ENCODE measurements at places on chromosomes 16 and 17.

- DNase-seq = no peak
These were observed 9.1 kb downstream of the MCRIP1 start for GRCh38 chr17:81823820-81824550.

DNA sequence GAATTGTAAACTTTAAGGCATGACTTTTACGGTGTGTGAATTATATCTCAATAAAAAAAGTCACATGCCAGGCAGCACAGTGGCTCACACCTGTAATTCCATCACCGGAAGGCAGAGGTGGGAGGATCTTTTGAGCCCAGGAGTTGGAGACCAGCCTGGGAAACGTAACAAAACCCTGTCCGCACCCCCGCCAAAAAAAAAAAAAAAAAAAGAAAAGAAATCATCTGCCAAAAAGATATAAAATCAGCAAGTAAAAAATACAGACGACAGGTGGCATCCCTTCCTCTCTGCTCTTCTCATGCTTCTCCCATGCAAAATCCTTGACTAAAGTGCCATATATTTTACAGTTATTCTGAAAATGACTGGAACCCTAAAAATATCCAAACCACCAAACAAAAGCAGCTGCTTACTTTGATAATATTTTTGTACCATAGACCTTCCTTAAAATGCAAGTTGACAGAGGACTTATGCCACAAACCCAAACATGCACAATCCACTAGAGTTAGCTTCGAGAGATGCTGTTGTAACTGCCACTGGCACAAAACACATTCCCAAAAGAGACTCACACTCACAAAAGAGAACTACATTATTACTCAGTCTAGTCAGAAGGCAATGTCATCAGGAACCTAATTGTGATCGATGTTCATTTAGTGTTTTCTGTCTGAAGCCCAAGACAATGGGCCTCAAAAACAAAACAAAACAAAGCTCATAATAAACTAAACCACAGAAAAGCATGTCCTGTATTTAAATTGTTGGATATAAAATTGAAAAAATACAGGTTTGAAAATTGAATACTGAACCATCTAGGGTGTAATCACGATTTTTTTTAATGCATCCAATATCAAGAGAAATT, 2.4 kb downstream of the CRLF3 start:
- DNase-seq = no peak

- DNase-seq = no peak
These were observed 5.4 kb downstream of the RHBDF2 start for GRCh38 chr17:76495663-76496400.

- DNase-seq = no peak
These were observed 1.0 kb upstream of the TMEM235 start for GRCh38 chr17:78230252-78230962.

DNA sequence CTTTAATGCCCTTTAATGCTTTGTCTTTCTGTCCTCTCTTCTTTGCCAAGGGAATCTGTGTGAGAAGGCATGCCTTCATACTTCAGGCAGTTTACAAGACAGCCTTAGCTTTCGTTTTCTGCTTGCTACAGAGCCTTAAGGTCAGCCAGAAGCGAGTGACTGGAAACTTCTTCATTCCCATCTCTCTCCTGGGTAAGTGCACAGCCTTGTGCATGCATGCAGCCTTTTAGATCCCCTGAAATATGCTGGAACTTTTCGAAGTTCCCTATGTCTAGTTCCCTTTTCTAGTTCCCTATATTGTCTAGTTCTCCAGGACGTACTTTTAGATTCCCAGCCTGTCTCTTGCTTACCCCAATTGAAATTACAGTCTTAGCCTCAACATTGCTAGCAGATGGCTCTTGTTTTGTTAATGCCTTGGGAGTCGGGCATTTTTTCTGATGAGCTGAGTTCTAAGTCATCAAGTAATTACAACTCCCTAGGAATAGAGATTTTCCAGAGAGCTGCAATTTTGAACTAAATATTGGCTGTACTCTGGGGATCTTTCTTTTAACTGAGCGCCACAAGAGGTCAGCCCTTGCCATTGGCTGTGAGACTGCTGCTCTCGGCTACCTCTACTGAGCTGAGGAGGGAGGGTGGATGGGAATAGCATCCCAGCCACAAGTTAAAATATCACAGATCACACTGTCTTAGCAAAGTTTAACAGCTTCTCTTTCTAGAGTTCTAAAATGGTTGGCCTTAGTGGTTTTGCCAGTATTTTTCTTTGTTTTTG, 22.7 kb upstream of the PPM1D start:
- DNase-seq = no peak
